ENCODE measurements at places on chromosomes 1 and 21.

DNA sequence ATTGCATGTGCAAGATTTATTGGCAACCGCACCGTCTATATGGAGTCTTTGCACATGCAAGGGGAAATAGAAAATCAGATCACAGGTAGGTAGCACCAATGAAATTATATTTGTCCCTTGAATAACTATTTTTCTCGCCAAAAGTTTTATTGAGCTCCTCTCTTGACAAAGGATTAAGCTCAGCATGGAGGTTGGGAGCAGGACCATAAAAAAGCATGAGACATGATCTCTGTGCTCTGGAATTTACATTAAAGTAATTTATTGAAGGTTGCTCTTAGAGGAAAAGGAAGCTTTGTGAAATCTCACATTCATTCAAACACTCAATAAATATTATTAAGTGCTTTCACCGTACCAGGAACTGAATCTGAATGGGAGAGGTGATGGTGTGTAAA lies 66.0 kb upstream of the UBE2U start:
- DNase-seq = no peak

GRCh38 chr1:194062962-194063361 lies 876.5 kb upstream of the B3GALT2 start:
- DNase-seq = no peak

DNA sequence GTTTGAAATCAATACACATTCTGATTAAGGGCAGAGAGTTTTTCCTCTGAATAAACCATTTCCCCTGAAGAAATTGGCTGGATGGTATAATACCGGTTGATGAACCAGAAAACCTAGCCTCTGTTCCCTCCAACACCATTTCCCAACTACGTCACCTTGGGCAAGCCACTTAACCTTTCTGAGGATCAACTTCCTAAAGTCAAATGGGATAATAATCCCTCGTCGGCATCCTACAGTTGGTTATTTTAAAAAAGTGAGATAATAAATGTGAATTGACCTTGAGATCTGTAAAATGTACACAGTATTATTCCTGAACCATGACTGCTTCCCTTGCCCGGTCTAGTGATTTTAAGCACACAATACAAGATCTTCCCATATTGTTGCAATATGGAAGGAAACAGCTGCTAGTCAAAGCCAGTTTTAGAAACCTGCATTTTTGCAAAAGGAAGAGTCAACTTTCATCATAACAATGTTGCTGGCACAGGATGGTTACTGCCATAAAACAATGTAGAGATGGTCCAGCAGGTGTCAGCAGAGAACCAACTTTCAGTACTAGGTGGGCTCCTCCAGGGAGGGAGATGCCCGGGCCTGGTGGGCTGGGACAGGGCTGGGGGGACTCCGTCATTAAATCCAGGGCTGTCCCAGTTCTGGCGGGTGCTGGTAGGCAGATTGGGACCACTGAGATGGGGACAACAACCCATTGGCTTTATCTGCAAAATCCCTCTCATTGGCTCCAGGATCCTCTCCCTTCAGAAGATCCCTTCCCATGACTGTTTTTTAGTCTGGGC lies 5.2 kb upstream of the HLX start:
- no peak for DNase-seq

- DNase-seq = no peak
Observed at GRCh38 chr1:199774433-199775089, 252.9 kb upstream of the NR5A2 start.

DNA sequence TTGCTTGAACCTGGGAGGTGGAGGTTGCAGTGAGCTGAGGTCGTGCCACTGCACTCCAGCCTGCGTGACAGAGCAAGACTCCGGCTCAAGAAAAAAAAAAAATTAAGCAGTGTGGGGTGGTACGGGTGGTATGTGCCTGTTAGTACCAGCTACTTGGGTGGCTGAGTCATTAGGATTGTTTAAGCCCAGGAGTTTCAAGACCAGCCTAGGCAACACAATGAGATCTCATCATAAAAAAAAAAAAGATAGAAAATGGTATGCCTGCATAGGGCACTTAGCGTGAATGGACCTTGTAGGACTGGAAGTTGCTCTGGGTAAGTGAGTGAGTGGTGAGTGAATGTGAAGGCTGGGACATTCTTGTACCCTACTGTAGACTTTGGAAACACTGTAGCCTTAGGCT lies 37.0 kb downstream of the TBCE start:
- no peak for DNase-seq

DNA sequence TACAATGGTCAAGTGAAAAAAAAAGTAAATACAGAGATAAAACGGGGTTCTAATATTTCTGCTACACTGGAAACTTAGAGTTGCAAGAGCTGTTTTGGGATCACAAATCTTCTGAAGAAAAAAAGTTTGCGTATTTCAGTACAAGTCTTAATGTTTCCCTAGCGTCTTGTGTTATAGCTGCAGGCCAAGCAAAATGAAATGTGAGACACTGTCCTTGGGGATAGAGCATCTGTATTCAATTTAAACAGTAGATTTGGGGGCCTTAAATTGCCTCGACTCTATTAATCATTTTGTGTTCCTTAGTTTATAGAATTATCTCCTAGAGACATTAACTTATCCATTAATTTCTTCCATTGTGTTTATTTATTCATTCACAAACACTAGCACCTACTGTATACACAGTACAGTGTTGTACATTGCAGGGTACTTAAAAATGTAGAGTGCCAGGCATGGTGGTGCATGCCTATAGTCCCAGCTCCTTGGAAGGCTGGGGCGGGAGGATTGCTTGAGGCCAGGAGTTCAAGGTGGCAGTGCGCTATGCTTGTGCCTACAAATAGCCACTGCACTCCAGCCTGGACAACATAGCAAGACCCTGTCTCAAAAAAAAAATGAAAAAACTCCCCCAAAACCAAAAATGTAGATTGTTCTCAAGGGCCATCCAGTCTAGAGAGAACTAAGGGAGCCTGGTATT lies 7.9 kb downstream of the DISC1 start:
- DNase-seq = no peak

DNA sequence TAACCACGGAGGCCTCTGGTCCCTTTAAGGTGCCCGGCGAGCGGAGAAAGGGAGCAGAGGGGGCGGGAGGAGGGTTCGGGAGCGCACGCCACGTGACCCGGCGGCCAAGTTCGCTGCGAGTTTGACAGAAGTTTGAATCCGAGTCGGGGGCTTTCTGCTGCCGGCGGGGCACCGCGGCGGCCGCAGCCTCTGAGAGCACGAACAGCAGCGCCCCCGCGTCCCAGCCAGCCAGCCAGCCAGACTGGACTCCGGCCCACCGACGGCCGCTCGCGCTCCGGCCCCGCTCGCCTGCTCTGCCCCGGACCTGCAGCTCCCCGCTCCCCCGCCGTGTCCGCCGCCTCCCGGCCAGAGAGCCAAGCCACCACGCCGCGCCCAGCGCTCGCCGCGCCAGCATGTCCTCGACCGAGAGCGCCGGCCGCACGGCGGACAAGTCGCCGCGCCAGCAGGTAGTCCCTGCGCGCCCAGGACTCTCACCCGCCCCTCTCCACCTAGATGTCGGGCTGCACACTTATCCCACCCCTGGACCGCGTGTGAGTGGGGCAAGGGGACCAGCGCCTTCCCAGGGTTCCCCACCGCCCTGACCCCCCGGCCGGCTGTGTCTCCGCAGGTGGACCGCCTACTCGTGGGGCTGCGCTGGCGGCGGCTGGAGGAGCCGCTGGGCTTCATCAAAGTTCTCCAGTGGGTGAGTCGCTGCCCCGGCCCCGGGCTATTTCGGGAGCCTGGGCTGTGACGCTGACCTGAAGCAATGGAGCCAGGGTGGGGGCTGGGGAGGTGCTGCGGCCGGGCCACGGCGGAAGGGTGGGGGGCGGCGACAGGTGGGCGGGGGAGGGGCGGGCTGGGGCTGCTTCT lies at the start of gene SYPL2:
Gene SYPL2 (plus strand): TSS at position 95 of the 849 bp plus-strand sequence. CDS start 298 bp downstream, at position 393.
- DNase-seq = no peak

DNA sequence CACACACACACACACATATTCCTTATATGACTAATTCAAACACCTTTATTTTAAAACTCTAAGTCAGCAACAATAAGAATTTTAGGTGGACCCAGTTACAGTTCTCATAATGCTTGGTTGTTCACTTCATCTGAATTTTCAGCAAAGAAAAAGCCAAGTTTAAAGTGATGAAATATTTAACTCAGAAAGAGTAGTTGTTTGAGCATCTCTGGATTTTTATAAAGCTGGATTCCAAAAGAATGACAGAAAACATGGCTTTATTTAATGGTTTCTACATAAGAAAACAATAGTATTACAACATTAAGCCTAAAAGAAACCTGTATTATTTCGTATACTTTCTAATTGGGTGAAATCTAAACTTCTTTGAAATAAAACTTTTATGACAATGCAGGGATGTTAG lies 54.2 kb upstream of the ADAMTS5 start:
- DNase-seq = no peak

DNA sequence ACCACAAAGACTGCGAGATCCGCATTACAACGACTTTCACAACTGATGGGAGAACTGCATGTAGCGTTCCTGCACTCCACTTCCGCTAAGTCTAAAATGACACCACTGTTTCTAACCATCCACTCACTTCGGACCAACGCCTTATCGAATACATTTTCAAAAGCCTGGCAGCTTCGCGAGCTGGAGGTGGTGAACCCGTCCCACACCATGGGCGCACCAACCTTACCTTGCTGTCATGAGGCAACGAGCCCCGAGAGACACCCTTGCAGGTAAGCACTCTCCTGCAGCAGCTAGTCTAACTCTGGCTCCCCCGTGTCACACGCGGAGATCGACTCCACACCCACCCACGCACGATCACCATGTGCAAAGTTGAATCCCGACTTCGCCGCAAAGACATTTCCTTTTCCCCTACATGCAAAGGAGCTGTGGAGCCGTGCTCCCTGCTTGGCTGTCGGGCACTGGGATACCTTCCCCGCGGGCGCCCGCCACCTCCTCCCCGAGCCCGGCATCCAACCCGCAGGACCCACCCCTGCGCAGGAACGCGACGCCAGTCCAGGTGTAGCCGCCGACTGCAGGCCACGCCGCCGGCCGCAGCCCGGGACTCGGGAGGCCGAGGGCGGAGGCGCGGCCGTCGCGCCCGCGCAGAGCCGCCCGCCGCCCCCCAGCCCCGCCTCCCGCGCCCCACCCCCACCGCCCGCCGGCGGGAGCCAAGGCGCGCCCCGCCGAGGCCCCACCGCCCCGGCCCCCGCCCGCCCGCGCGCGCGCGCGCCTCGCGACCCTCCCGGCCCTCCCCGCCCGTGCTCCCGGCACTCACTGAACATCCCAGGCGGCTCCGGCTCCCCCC lies 629 bp downstream of the TAF5L start:
- no peak for DNase-seq

- DNase-seq = no peak
Observed at GRCh38 chr1:61157468-61157987, 75.2 kb downstream of the NFIA start.

- no peak for DNase-seq
Observed at GRCh38 chr1:178238722-178239510, 145.0 kb downstream of the RASAL2 start.

GRCh38 chr1:31182352-31182751 lies 57.3 kb downstream of the NKAIN1 start:
- no peak for DNase-seq

DNA sequence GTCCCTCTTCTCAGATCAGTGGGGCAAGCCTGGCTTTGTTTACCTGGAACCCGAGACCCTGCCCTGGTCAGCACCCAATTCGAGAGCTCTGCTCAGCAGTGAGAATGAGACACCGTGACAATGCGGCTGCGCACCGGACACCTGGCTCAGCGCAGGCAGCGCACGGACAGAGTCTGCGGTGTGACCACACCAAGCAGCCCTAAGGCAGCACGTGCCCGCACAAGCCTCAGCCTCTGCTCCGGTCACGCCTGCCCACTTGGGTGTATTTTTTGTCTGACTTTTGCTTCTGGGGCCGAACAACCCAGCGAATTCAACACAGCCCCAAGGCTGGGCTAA lies 4.7 kb downstream of the KRTAP10-8 start:
- DNase-seq = no peak

DNA sequence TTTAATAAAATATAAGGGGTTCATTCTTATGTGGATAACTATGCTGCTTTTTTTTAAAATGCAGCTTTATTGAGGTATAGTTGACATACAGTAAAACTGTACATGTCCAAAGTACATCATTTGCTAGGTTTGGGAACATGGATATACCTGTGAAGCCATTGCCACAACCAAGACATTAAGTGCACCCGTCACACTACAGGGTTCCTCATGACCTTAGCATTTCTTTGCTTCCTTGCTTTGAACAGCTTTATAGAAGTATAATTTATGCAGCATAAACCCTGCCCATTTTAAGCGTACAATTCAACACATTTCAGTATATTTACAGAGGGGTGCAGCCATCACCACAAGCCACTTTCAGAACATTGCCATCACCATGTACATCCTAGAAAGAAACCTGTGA lies 26.3 kb downstream of the FHAD1 start:
- no peak for DNase-seq

DNA sequence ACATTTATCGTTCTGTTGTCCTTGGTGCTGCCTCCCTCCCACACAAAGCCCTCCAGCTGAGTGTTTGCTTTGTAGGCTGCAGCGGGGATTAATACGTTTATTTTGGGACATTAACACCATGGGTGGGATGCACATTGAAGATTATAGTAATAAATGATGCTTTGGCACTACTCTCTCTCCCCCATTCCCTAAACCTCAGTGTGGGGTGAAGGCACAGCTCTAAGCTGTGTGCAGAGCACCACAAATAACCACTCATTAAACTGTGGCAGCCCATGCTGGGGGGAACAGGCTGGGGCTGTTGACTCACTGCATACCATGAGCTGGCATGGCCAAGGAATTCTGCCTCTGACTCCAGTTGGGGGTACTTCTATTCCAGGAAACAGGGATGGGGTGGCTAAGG lies 7.7 kb downstream of the PCP4L1 start:
- DNase-seq = no peak

GRCh38 chr21:44694776-44695175 lies 2.2 kb upstream of the KRTAP10-12 start:
- DNase-seq = no peak

GRCh38 chr1:183646776-183647175 lies 6.3 kb downstream of the APOBEC4 start:
- no peak for DNase-seq

DNA sequence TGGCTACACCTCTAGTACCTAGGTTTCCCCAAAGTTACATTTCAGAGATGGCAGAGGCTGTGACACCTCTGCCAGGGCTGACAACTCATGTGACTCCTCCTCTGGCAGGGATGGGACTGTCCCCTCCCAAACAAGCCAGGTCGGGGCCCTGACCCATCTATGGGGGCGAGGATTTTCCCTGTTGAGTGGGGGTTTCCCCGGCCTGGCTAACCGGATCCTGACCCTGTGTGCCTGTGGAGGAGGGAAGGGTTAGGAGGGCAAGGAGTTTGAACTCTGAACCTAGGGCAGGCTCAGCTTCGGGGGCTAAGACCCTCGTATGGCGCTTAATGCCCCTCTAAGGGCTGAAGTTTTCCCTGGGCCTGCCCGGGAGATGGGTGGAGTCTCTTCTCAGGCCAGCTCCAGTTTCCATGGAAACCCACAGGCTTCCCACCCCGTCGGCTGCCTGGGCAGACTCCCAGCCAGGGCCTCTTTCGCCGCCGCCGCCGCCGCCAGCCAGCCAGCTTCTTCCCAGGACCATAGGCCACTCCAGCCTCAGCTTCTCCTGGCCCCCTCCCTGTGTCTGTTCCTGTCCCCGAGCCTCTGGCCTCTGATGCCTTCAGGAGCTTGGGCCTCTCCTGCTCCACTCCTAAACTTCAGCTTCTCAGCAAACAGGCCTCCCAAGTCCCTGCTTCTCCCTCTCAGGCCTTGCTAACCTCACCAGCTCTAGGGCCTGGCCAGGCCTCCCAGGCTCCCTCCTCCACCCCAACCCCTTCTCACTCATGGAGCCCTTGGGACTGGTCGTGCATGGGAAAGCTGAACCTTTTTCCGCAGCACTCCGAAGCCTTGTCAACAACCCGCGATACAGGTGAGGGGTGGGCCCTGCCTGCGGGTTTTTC lies at the start of gene BTBD19:
Gene BTBD19 (plus strand): TSS at position 461 of the 875 bp plus-strand sequence. CDS start 298 bp downstream, at position 759.
- no peak for DNase-seq
